ENCODE measurements at places on chromosomes 3 and 15.

DNA sequence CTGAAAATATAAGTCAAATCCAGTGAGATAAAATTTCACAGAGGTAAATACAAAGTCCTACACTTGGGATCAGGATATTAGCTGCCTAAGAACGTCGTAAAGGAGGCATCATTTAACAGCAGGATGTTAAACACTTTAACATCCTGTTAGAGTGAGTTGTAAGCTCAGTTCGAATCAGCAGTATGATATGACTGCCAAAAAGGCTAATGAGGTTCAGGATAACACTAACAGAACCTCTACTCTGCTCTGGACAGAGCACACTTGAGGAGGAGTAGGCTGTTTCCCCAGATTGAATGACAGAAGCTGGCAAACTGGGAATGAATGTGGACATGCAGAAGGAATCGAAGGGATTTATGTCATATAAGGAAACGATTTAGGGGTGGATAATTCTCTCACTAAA lies 227.1 kb upstream of the CD96 start:
- ATAC-seq: no peak

DNA sequence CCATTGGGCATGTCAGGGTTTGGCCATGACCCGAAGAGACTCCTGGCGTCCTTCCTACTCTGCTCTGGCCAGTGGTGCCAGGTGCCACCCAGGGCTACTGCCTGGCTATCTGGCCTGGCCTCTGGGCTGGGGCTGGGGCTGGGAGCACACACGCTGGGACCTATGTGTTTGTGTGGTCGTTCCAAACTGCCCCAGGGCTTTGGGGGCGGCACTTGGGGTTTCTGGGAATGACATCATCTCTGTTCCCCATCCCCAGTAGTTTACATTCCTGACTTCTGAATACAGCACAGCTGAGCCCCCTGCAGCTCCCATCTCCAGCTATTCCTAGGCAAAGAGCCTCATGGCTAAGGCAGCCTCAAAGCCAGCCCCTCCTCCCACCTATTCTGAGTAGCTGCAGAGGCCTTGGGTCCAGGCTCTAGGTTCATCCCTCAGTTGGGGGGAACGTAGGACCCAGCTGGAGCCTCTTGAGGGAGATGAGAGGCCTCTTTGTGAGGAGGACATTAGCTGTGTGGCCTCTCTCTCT lies 24.3 kb downstream of the PLEKHO2 start:
- no peak for ATAC-seq

- ATAC-seq: no peak
Observed at GRCh38 chr15:49898575-49899283, 220.3 kb downstream of the ATP8B4 start.

- no peak for ATAC-seq
Observed at GRCh38 chr3:3288255-3288654, 108.8 kb upstream of the CRBN start.

- no peak for ATAC-seq
Observed at GRCh38 chr3:132421832-132422231, 4.5 kb downstream of the DNAJC13 start.

- no peak for ATAC-seq
Observed at GRCh38 chr3:143243686-143244085, 124.1 kb downstream of the CHST2 start.

GRCh38 chr3:168828014-168828413 lies 732.3 kb upstream of the GOLIM4 start:
- ATAC-seq: no peak

- ATAC-seq: no peak
Observed at GRCh38 chr3:109021556-109021955, 67.9 kb upstream of the GUCA1C start.

DNA sequence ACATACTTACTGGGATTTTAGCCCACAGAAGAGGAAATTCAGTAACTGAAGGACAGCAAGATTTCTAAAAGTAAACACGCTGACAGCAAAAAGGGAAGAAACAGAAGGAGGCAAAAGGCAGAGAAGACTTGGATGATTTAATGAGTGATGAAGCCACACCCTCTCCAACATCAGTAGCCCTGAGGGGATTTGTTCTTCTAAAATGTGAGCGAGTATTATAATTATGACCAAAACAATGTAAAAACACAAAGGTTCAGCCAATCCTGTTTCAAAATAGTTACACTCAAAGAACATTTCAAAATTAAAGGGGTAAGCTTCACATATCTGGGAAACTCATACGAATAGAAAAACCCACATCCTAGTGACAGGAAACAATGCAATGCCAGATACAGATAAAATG lies 25.0 kb downstream of the MCCC1 start:
- ATAC-seq: no peak

- no peak for ATAC-seq
Observed at GRCh38 chr3:81097889-81098288, 663.6 kb downstream of the GBE1 start.

DNA sequence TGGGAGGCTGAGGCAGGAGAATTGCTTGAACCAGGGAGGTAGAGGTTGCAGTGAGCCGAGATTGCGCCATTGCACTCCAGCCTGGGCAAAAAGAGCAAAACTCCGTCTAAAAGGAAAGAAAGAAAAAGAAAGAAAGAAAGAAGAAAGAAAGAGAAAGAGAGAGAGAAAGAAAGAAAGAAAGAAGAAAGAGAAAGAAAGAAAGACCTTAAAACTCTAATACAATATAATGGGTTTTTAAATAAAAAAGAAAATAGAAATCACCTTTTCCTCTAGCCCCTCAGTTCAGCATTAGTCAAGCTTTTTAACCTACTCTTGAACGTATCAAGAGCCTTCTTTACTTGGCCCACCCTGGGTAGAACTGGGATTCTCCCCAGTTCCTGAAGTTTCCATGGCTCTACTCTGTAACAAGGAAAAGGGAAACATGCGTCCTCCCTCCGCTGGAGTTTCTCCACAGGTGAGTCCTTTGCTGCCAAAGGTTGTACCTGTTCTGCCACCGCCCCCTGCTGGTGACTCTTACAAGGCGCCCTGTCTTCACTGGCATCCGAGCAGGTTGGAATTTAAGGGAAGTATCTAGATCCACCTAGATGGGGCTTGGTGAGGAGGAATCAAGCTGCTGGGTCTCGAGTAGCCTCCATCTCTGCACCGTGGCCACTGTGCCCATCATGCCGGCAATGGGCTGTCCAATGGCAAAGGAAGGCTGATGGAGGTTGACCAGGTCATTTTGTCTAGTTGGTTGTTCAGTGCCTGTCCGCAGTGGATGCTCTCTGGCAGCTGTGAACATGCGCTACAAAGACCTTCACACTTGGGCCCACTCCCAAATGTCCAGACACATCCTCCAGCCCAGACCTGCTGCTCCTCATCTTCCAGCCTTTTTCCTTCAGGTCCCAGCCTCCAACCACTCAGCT lies 20.6 kb upstream of the EPHB3 start:
- peak; percentile 58 for ATAC-seq

DNA sequence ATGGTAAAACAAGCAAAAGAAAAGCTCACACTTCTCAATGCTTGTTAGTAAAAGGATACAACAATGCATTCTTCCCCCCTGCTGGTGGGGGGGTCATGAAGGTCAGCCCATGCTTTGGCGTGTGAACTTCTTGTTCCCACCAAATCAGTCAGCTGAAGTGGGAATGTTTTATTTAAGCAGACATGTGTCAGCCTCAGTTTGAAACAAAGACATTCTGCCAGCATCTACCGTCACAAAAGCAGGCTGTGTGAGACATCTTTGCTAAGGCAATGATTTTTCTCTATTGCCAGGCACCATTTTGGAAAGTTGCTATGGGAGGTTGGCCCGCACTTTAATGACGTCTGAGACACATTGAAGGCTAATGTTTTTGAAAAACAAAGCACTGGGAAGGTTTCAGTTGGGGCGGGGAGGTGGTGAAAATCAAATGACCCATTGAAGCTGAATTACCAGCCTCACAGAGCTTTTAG lies 206.6 kb downstream of the TLE3 start:
- ATAC-seq: no peak

DNA sequence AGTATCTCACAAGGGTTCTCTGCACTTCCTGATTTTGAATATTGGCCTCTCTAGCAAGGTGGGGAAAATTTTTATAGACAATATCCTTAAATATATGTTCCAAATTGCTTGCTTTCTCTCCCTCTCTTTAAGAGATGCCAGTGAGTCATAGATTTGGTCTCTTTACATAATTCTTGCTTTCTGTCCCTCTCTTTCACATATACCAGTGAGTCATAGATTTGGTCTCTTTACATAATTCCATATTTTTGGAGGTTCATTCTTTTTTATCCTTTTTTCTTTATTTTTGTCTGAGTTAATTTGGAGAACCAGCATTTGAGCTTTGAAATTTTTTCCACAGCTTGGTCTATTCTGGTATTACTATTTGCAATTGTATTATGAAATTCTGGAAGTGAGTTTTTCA lies 77.7 kb upstream of the NUDT16 start:
- no peak for ATAC-seq

- no peak for ATAC-seq
Observed at GRCh38 chr3:56868706-56869105, 67.0 kb upstream of the ARHGEF3 start.

GRCh38 chr15:36831904-36832287 lies 252.5 kb downstream of the CDIN1 start:
- no peak for ATAC-seq
